ENCODE measurements at places on chromosomes 6 and 20. TPM values are rescaled to one million over a fixed set of nuclear protein-coding genes. Genes with fewer than 3 reads are reported as not detected.

Gene CGAS
- total RNA-seq = 12.6 TPM

- no peak for DNase-seq
These were observed 91.7 kb downstream of the DACT2 start for GRCh38 chr6:168227840-168228239.

- no peak for DNase-seq
These were observed 97.9 kb upstream of the PTPRT start for GRCh38 chr20:43287637-43288036.

- DNase-seq = no peak
These were observed 143.9 kb upstream of the ZNF217 start for GRCh38 chr20:53737396-53738038.

DNA sequence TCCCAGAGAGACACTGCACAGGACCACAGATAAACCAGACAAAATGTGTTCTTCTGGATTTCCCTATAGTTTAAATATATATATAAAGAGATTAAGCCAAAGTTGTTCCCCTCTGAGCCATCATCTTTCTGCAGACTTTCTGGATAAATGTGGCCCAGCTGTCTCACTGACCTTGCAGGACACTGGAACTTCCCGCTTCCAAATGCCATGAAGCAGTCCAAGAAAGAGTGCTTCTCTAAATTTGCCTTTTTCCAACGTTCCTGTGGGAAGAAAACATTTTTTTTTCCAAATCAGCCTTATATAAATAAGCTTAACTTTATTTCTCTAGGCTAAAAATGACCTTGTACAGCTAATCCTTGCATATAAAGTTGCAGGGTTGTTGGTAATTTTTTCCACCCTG lies 65.7 kb downstream of the CYP39A1 start:
- no peak for DNase-seq

Gene C20orf141
- not detected for total RNA-seq

DNA sequence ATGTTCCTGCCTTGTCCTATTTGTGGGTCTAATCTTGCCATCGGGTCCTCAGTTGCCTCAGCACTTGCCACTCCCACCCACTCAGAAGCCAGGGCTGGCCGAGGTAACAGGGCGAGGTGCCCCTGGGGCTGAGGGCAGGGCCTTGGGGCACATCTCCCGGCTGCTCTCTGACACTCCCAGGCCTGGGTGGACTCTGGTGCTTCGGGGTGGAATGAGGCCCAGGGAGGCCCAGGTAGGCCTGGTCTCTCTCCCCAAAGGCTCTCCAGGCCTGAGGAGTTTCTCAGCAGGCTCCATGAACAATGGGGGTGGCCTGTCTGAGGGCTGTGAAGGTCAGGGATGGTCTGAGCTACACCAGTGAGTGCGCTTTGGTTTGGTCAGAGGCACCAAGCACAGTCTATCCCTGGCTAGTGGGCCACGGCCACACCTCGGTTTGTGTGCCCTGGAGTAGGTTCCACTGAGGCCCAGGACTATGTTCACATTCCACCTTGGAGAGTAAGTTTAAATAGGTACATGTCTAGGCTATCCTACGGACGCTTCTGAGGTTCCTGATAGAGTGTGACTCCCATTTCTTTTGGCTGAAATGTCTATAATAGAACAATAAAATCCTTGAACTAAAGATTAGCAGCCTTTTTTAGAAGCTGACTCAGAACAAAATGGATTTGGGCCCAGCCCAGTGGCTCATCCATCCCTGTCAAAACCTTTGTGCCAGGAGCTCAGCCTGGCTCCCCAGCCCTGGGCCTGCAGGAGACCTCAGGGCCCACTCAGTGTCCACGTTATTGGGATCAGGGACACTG lies 78.8 kb downstream of the SLC24A3 start:
- no peak for DNase-seq

GRCh38 chr6:48147051-48147450 lies 36.1 kb upstream of the PTCHD4 start:
- no peak for DNase-seq

DNA sequence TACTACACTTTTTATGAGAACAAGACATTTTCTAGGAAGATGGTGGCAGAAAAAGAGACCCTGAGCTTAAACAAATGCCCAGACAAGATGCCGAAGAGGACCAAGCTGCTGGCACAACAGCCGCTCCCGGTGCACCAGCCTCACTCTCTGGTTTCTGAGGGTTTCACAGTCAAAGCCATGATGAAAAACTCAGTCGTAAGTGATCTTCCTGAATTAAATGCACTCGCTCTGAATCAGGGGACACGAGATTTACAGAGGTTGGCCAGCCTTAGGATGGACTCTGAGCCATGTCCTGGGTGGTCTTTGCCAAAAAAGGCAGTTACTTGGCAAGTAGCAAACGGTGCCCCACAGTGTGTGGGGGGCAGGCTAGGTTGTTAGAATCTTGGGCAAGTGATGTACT lies 423 bp downstream of the PACRG start:
- no peak for DNase-seq

DNA sequence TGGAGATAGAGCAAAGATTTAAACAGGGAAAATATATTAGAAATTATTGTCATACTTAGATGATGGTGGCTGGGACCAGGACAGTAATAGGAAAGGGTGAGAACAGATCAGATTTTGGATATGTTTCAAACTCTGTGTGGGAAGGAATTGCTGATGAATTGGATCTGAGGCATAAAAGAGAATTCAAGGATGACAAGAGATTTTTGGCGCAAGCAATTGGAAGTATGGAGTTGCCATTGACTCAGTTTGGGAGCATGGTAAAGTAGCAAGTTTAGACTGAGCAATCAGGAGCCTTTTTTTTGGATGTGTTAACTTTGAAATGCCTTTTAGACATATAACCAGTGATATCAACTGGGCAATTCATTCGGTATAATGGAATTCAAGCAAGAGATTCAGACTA lies 14.4 kb downstream of the TAB2 start:
- no peak for DNase-seq

DNA sequence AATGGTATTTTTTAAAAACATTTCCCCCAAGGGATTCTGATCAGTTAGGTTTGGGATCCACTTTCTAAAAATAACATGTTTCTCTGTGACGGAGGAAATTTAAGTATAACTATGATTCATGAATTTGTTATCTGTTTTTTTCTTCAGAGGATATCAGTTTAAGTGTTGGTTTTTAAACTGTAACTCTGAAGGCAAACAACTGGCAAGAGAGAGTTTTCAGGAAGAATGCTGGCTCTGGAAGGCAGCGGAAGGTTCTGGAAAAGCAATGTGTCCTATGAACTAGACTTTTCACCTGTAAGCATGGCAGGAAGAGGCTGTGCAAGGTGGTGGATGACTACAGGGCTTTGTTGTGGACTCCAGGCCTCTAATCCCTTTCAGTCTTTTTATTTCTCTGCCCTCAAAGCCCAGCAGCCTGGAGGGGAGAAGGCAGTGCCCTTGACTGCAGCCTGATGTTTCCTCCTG lies 153.1 kb downstream of the GMPR start:
- DNase-seq = no peak

DNA sequence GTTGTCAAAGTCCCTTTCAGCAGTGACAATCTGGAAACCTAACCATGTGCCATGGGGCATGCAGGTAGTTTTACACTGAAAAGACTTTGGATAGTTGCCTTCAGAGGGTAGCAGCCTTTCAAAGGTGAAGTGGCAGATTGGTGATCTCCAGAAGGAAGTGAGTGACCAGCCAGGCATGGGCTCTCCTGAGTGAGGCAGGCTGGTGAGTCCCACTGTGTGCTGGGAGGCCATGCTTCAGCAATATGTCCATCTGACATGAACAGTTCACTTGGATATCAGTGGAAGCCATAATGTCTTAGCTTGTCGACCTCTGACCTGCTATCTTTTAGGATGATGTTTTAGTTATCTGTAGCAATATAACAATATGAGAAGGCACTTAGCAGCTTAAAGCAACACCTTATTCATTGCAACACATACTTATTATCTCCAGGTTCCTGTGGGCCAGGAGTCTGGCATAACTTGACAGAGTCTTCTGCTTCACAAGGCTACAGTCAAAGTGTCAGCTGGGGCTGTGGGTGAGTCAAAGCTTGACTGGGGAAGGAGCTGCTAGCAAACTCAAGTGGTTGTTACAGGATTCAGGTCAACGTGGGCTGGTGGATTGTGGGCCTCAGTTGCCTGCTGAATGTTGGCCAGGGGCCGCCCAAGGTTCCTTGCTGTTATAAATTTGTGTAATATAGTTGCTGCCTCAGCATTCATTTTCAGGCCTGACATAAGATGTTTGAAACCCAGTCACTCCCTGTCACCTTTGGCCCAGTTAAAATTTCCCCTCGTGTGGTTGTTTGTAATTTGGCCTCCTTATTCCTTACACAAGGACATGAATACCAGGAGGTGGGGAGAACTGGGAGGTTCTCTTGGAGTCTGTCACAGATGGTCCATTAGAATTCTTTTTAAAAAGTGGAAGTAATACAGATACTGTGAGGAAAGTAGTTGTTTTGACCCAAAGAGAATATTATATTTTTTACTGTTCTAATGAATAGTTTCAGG lies 100.2 kb downstream of the UST start:
- DNase-seq = no peak

GRCh38 chr20:19777315-19777714 lies 19.3 kb downstream of the RIN2 start:
- no peak for DNase-seq

DNA sequence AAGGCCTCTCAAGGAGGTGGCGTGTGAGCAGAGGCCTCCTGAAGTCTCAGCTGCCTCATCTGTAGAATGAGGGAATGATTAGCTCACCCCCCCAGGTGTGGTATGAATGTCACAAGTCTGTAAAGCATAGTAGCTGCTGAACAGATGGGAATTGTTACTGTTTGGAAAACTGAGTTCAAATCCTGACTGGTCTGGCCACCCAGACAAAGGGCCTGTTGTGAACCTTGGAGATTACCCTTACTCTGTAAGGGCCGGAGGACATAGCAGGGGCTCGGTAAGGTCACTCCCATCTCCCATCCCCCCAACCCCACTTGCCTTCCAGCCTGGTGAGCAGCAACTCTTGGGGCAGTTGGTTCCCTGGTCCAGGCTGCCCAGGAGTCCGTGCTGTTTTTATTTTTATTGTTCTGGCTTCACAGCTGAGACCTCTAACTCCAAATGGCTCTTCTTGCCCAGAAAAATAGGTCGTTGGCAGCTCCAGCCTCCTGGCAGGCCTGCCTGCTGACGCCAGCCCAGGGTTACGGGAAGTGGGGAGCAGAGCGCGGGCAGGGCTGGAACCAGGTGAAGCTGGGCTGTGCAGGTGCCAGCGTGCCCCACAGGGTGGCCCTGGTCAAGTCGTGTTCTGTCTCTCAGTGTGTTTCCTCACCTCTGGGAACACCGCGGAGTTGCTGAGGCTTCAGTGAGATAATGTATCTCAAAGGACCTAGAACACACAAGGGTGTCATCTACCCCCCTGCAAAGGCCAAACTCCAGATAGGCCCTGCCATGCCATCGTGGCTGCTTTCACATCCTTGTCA lies 4.5 kb upstream of the SIRPA start:
- DNase-seq = no peak

DNA sequence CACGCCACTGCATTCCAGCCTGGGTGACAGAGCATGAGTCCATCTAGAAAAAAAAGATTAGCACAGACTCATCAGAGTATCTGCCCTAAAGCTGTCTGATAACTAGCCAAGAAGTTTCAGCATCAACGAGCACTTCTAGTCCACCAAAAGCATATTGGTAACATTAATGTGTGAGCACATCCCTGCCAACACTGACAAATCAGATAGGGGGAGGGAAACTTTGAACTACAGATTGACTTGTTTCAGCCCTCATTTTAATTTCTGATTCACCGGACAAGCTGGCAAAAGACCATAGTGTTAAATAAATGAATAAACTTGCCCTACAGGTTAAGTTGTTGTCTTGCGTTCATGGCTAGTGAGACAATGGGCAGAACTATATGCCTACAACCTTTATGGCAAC lies 7.7 kb upstream of the SEC63 start:
- DNase-seq = no peak

Gene SERINC1
- 80.1 TPM for total RNA-seq

GRCh38 chr20:31236953-31237352 lies 20.5 kb upstream of the DEFB115 start:
- no peak for DNase-seq

DNA sequence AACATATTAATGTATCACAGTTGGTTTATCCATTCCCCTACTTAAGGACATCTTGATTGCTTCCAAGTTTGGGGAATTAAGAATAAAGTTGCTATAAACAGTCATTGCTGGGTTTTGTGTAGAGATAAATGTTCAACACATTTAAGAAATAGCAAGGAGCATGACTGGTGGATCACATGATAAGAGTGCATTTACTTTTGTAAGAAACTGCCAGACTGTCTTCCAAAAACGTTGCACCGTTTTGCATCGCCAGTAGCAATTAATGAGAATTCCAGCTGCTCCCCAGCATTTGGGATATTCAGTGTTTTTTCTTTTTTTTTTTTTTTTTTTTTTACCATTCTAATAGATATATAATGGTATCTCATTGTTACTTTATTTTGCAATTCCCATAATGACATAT lies 695.7 kb upstream of the GJE1 start:
- DNase-seq = no peak

Gene WFDC12
- not detected for total RNA-seq

DNA sequence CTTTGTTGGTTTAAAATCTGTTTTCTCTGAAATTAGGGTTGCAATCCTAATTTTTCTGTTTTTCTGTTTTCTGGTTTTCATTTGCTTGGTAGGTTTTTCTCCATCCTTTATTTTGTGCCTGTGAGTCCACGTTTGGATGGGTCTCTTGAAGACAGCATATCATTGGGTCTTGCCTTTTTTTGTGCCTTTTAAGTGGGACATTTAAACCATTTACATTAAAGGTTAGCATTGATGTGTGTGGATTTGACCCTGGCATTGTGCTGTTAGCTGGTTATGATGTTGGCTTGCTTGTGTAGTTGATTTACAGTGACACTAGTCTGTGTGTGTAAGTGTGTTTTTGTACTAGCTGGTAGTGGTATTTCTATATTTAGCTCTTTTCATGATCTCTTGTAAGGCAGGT lies 28.0 kb upstream of the CST5 start:
- no peak for DNase-seq

- no peak for DNase-seq
These were observed 107.0 kb downstream of the OLIG3 start for GRCh38 chr6:137387096-137387764.

DNA sequence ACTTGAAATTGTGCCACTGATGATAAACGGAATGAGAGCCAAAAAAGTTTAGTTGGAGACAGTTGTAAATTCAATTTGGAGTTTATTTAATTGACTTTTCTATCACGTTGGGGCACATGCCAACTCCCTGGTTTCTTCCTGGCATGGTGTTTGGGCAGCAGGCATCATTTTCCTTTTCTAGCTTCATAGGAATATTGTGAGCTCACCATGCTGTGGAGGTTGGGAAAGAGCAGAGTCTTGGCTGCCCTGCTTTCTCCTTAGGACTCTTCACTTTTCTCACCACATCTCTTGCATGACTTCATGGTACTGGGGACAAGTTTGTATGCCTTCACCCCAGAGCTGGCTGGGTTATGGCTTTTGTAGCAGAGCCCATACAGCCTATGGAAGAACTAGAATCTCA lies 6.4 kb downstream of the SCAND1 start:
- no peak for DNase-seq

DNA sequence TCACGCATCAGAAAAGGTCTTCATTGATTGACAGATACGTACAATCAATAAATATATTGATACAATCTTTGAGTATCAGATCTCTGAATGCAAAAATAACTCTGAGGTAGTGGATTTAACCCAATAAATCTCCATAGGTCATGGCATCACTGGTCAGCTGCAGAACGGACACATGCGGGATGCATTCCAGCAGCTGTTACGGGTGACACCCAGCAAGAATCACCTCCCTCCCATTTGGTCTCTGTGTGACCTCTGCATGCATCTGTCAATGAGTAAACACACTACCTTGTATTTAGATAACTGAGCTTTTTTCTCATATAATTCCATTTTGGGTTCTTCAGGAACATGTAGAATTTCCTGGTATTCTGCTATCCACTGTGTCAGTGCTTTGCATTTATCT lies 285.4 kb downstream of the SYNE1 start:
- DNase-seq = no peak

GRCh38 chr6:23851522-23851921 lies 274.5 kb upstream of the NRSN1 start:
- no peak for DNase-seq

Gene PLAGL2
- total RNA-seq = 6.5 TPM
